ENCODE measurements at places on chromosomes 4 and X.

- DNase-seq = no peak
Observed at GRCh38 chr4:20254511-20255250, 3.0 kb downstream of the SLIT2 start.

DNA sequence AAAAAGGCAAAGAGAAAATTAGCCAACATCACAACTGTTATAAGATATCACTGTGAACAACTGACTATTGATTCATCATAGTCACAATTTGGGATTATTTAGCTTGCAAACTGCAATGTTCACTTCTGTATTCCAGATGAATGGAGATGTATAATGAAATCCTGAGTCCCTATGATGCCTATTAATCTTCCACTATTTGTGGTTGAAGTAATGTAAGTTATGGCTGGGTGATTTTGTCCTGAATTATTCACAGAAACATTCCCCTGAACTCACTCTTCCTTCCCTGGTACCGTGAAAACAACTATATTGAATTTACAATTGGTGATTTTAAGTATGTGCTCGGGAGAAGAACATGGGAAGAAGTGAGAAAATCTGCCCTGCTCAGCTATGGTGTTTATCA, 50.8 kb upstream of the NPFFR2 start:
- no peak for DNase-seq

DNA sequence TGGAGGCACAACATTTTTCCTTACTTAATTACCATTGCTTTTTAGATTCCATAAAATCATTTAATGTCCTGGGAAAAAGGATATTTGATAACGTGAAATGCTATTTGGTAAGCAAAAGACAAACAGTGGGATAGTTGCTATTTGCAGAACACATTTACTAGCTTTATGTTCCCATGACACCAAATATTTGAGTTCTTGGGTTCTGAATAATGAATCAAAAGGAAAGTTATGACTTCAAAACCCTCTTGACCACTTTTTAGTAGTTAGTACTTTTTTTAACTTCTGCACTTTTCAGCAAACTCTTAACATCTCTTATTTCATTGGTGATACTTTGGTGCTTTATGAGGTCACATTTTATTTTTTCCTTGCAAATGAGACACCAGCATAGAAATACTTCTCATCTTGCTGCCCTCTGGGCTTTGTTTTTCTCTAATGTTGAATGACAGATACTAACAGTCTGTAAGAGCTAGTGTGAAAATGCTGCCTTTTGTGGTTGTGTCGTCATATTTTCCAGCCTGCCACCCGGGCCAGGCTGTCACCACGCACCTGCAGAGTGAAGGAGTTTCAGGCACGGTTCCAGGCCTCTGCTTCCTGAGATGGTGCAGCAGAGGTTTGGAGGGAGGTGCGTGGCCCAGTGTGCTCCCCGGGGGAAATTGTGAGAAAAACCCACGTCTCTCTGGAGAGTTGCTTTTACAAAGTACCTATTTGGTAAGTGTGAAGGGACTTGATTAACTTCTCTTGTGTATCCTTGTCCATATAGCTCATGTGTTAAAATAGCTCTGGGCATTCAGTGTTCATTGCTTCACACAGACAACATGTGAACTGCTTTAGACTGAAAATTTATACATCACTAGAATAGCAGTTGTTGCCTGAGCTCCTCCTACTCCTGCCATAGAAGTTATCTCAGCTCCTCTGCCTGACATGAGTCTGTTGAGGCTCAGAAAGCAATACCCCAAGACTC, 34.7 kb downstream of the MSL3 start:
- DNase-seq = no peak

DNA sequence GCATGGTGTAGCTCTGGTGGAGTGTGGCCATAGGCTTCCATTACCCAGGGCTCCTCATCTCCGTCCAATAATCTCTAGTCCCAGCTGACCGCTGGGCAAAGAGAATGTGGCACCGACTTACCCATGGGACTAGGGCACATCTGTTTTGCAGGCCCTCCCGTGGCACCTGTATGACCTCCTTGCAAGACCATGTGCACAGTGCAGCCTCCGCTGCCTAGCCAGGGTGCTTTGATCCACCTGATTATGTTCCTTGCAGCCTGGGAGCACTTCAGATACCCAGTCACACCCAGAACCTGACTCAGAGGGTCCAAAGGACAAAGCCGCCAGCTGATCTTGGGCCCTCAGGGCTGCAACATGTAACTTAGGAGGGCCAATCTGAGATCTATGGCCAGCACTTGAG, 84.8 kb downstream of the PCDH10 start:
- no peak for DNase-seq

DNA sequence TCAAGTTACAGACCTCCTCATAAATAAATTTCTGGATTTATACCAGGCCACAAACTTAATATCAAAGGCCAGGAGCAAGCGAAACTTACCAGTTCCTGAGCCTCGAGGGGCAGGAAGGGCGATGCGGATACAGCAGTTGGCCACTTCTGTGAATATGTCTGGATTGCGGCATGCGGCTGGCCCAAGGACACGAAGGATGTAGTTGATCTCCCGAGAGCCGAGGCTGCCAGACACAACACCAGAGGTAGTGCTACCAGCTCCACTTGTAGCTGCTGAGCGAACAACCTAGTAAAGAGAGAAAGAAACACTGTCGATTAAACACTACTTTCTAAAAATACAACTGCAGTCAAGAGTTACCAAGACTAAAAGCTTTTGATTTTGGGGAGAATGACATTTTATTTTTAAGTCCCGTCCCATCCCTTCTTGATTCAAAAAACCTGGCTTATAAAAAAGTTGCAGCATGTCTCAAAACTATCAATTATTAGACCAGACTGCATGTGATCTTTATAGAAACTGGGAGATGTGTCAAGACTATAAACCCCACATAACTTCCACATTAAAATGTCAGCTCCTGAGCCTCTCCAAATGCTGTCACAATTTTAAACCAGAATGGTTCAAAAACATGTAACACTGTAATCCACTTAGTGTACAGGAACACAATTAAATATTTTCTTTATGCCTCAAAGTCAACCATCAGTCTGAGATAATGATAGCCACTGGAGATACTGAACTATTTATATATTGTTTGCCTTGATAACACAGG, 105.6 kb downstream of the HUWE1 start:
- no peak for DNase-seq

- DNase-seq = no peak
Observed at GRCh38 chrX:40459571-40460158, 121.1 kb upstream of the ATP6AP2 start.

GRCh38 chrX:4925911-4926310, 1212.5 kb upstream of the PRKX start:
- DNase-seq = no peak

DNA sequence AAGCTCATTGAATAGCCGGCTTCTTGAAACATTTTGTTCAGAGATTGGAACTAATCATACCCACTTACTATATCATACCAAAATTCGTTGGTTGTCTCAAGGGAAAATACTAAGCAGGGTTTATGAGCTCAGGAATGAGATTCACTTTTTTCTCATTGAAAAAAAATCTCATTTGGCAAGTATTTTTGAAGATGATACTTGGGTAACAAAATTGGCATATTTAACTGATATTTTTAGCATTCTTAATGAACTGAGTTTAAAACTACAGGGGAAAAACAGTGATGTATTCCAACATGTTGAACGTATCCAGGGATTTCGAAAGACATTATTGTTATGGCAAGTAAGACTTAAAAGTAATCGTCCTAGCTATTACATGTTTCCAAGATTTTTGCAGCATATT, 6.4 kb downstream of the FAM200B start:
- DNase-seq = no peak

DNA sequence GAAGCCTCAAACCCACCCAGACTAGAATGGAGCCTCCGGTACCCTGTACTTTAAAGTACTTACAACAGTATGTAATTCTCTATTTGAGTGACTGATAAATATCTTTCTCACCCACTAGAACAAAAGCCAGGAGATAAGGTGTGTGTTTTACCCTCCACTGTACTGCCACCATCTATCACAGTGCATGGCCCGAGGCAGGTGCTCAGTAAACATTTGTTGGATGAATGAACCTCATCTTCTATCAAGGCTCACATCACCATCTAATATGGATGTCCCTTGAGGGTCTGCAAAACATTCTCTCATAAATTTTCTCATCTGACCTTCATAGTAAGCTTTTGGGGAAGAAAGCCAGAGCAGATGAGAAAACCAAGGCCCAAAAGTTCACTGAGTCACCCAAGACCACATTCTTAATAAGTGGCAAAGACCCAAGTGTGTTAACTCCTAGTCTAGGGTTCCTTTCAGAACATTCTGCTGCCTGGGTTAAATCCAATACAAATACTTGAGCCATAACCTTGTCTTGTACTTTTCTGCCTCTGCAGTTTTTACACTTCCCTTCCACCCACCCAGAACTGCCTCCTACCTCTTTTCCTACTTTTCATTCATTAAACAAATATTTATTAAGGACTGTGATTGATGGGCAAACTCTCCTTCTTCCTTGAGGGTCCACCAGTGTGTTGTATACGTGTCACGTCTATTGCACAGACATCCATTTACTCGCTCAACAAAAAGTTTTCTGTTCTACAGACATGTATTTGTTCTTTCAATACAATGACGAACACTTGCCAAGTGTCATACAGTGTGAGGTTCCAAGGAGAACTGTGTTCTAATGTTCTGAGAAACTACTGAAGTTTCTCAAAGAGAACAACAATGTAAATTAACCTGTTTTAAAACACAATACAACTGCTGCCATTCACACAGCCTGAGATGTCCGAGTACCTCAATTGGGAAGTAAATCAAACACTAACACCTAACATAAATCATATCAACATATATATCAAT, 35.7 kb downstream of the APBB2 start:
- DNase-seq = no peak

DNA sequence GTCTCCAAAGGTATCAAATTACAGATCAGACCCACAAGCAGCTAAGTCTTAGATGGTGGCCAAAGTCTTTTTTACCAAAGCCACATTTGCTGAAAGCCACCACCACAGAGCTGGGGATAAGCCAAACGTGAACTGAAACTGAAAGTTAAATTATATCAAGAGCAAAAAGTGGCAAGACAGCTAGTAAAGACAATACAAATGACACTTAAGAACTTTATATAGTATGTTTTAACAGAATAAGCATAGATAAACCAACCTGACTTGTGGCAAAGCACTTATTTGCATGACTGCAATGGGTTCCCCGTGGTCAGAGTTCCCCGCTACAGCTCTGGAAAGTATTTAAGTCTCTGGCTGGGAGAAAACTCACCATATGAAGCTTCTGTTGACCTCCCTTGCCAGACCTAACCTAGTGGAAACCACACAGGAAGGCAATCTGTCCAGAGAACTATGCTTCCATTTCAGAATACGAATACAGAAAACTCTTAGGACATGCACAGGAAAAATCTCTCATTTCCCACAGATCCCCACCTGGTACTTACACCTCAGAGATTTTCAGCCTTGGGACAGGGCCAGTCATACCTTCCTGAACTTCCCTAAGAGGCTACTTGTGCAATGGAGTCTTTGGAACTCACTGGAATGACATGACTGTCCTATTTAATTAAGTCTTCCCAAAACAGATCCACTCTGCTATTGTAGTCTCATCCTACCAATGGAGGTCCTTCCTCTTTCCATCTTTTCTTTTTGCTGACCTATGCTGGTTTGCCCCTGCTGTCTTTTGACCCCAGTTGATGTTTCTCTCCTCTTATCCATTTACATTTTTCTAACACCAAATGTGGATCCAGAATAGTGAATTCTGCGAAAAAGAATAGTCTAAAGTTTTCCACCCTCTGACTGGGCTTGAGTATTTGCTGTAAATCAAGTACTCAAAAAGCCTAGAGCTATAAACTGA, 225.1 kb downstream of the NR3C2 start:
- no peak for DNase-seq

DNA sequence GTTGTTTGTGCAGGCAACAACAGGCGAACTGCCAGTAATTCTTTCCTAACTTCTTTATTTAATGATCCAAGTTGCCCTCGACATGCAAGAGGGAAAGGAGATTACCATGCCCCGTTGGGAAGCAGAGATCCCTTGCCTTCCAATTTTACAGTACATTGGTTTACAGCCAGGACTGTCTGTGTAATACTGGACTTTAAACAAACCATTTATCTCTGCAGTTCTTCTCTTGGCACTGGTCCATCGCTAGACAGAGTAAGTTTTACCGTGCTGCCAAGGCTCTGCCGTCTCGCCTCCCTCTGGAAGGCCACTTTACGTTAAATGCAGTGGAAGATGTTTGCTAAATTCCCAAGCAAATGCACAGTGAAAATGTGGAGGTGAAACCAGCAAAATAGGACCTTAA, 660.3 kb upstream of the PRKX start:
- DNase-seq = no peak

DNA sequence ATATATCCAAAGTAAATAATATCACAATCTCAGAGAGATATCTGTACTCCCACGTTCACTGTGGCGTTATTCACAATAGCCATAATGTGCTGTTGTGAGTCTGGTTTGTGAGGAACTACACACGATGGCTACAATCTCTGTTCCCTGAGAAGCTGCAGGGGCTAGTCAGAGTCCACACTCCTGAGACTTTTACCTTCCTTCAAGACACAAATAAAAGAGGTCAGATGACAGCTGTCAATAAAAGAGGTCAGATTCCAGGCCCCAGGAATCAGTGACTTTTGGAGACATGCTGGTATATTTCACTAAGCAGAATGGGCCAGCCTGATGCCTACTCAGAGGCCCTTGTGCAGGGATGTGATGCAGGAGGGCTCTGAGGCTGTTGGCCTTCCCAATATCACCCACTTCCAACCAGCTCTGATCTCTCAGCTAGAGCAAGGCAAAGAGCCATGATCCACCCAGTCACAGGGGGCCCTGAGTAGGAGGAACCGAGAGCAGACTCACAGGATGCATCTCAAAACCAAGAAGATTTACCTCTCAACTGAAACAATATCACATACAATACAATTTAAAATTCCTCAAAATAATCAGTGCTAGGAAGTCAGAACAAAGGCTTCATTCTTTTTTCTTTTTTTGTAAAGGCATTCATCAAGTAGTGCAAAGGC, 13.8 kb downstream of the FRYL start:
- no peak for DNase-seq

- no peak for DNase-seq
Observed at GRCh38 chr4:133124746-133125145, 24.3 kb upstream of the PCDH10 start.
